ENCODE measurements at places on chromosomes 13 and 19.
A peak's percentile ranks its signal among the peaks of the same experiment; 100 is the strongest.

DNA sequence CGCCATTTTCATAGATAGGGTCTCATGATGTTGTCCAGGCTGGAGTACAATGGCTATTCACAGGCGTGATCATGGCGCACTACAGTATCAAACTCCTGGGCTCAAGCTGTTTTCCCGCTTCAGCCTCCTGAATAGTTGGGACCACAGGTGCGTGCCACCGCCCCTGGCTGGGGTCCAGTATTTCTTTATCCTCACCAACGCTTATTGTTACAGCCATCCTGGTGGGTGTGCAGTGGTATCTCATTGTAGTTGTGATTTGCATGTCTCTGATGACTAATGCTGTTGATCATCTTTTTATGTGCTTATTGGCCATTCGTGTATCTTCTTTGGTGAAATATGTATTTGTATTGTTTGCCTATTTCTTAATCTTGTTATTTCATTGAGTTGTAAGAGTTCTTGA is 49.0 kb downstream of the SIPA1L3 start:
- no peak for DNase-seq

- no peak for DNase-seq
Observed at GRCh38 chr19:13190781-13191540, 40.8 kb downstream of the IER2 start.

DNA sequence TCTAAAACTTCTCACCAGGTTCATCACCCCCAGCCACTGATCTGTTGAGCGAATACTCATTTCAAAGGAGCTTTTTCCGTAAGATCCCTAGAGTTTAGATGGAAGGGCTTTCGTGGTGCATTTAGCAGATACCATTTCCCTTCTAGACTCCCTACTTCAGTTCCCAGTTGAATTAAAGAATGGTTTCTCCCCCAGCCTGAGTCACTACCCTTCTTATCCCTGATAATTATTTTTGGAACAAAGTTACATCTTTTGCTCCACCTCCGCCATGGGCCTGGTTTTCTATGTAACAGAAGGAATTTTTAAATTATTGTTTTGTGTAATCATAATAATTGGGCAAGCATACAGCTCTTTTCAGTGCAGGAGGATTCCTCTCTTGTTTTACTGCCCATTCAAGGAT is 22.0 kb downstream of the USPL1 start:
- DNase-seq = no peak

DNA sequence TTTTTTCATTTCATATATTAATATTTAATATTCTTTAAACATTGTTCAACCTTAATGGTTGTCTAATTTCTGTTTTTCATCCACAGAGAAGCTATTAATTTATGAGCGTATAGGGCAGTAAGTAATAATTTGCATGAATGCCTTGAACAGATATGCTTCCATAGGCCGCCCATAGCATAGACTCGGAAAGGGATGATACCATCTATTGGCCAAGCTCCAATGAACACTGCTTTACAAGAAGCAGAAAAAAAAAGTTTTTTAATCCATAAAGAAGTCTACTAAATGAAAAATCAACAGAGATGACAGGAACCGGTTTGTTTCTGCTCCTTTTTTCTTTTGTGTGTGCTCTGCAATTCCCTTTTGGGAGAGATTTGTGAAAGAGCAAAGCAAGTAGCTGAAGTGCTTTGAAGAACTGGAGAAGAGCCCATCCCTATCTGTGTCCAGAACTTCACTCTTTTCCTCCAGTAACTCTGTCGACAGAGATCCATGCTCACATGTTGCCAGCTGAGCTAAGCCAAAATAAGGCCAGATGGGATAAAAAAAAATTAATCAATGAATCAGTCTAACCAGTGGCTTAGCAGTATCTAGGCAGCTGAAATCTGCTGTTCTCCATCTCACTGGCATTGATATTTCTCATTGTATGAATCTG is 215.9 kb upstream of the SOX21 start:
- DNase-seq = no peak

DNA sequence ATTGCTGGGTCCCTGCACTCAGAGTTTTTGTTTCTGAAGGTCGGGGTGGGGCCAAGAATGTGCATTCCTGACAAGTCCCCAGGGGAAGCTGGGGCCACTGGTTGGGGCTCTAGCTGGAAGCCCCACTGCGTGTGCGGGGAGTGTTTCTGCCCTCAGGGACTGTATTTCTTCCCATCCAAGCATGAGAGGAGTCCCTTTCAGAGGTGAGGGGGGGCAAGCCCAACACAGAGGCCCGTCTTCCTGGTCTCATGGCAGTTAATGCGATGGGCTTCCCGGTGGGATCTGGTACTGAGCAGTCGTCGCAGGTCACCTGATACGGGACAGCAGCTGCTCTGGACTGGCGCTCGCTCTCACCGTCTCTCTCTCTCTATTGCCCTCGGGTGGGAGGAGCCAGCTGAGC is 50.4 kb downstream of the GPR12 start:
- peak; percentile 60 for DNase-seq

- DNase-seq = no peak
Observed at GRCh38 chr13:98577836-98578285, 954 bp upstream of the STK24 start.

DNA sequence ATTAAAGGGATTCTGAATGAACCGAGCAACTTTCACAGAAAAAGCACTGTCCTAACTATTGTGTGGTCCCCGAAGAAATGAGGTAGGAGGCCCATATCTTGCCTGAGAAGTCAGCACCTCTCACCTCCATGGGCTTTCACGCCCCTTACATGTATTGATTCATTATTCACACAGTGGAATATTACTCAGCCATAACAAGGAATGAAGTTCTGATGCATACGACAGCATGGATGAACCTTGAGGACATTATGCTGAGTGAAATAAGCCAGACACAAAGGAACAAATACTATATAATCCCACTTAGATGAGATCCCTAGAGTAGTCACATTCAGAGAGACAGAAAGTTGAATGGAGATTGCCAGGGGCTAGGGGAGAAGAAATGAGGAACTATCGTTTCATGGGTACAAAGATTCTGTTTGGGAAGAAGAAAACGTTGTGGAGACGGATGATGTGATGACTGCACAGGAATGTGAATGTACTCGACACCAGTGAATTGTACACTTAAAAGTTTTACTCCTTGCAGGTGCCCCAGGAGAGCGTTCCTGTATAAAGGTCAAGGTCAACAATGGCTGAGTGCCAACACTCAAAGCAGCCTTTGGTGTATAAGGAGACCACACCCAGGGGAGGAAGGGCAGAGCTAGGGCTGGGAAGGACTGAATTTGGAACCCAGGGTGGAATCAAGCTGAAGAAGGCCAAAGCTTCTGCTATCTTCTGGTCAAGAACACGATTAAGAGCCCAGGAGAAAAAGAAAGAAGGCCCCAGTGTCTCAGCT is 22.5 kb downstream of the ZIC5 start:
- DNase-seq = no peak

DNA sequence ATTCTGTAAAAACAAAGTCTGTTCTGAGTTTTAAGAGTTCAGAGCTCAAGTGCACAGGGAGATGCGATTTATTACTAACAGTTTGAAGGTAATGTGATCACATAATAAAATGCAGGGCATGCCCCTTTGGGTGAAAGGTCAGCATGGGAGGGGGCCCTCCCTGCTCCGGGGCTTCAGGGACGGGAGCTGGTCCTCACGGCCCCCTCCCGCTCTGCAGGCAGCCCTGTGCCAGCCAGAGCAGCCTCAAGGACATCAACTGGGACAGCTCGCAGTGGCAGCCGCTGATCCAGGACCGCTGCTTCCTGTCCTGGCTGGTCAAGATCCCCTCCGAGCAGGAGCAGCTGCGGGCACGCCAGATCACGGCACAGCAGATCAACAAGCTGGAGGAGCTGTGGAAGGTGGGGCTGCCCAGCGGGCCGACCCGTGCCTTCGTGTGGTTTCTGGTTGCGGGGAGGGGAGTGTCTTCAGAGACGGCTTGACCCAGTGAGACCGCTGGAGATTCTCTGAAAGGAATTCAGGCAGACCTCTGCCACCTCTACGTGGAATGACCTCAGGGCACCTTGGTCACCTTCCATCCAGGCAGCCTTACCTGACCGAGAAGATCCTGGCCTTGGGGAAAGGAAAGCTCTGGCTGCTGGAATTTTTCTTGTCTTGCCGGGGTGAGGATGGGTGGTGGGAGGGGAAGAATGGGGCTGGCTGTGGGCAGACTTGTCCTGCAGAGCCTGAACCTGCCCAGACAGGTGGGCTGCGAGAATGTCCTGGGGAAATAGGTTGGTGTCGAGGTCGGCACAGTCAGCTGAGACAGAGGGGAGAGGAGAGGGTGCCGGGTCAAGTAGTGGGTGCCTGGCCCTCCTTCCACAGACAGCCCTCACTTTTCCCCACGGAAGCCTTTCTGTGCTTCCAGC is 19.0 kb downstream of the UPF1 start:
- DNase-seq = no peak

All from NCI-H524 treated with DMSO at 0.1 percent for 48 hours (cell line).